ENCODE measurements at places on chromosomes 3 and 15.
A peak's percentile ranks its signal among the peaks of the same experiment; 100 is the strongest.

DNA sequence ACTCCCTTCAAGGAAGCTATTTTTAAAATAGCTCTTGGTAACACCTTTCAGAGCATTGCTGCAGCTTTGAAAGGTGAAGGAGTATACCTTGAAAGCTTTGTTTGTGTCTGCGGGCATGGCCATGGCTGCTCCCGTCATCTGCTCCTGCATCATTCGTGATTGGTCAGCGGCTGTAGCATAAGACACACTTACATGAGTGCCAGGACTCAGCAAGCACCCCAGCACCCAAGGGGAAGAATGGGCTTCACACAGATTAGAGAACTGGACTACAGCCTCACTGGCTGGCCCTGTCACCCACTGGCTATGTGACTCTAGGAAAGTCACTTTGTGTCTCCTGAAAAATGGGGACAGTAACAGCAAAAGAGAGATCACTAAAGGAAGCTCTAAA is 17.0 kb downstream of the EMC3 start:
- no peak for DNase-seq

DNA sequence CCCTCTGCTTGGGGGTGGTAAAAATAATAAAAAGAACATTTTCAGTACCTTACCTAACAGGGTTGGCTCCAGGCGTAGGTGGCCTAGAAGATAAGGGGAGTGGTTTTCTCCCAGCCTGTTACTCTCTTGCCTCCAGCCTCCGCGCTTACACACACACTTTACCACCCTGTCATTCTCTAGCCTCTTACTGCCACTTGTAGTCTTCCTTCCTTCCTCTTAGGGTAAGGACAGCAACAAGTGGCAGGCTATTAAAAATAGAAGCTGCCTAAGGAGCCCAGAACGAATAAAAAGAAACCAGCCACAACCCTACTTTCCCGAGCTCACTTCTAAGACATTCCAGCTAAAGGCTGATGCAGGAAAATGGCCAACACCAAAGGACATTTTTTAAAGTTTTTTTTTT is 9.6 kb upstream of the LIPH start:
- no peak for DNase-seq

DNA sequence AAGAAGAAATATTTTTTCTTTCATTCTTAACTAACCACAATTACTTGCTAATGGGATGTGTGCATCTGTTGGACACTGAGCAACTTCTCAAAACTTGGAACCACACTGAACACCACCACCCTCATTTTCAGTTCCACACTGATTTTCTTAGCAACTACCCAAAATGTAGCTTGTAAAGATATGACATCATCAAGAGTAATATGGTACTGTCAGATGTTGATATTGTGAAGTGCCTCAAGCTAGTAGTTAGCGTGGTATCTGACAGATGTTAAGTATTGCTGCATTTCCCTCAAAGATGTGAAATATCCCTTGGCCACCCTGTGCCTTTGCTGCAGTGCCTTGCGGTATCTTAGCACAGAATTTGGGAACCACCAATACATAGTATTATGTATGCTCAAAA is 9.3 kb downstream of the RFTN1 start:
- no peak for DNase-seq

DNA sequence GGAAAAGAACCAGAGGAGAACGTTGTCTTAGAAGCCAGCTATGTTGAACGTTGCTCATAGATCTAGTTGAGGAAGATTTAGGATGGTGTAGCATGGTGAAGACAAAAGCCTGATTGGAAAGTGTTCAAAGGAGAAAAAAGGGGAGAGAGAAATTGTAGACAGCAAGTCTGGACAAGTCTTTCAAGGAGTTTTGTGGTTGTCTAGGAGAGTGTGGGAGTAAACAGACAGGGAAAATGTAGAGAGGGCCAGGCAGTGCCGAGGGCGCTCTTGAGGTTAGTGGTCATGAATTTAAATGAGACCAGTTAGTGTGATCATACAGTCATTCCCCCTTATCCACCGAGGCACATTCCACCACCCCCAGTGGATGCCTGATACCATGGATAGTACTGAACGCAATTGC is 167.5 kb upstream of the IL12A start:
- DNase-seq, result no peak

- DNase-seq, result no peak
Observed at GRCh38 chr3:187352581-187353575, 15.3 kb upstream of the RTP4 start.

DNA sequence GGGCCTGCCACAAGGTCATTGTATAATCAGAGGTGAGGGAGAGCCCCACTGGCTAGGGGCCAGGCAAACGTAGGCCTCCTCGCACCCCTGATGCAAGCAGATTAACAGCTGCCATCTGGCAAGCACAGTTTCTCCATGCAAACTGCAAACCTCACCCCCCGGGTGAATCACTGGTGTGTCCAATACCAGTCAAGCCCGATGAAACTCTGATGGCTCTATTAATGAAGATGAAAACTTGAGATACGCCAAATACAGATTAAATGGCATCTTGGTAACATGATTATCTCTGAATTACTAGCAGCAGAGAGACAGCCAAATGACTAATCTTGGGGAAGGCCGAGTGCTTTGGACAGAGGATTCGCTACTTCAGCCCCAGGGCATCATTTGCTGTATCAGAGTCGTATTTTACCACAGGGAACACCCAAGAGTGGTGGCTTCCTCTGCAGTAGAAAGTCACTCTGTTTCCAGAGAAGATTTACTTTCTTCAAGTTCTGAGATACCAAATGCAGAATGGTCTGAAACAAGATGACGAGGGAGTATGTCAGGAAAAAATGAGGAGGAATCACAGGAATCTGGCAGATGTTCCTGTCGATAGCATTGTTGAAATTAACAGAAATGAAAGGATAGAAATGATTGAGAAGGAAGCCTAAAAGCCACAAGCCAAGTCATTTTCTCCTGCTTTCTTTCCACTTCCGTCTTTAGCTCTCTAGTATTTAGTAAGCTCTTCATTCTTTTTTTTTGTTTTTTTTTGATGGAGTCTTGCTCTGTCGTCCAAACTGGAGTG is 96.2 kb upstream of the NR2F2 start:
- DNase-seq, result no peak

DNA sequence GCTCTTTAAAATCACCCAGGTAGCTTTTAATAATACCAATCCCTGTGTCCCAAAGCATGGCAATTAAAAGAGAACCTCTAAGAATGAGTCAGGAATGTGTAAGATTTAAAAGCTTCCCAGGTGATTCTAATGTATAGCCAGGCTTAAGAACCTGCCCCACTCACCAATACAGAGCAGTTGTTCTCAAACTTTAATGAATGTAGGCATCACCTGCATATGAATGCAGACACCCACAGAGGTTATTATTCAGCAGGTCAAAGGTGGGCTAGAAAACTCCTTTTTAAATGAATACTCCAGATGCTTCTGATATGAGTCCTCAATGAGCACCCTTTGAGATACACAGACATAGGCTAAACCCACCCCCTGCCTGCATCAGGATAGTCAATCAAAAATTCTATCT is 298.1 kb upstream of the KCNMB2 start:
- DNase-seq, result no peak

DNA sequence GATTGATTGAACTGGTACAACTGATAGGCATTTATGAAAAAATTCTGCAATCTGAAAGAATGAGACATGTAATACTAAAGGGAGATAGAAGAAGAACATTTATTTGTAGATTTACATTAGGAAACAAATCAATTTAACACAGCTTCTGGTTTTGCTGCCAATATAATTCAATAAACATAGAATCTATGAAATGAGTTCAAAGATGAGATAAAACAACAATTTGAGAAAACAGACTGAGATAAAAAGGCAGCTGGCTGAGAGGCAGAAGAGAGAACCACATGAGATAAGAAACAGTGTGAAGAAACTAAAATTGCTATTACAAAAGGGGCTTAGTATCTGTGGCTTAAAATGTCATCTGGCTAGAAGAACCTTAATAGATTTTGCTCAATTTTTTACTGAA is 176.6 kb downstream of the PYDC2 start:
- no peak for DNase-seq

GRCh38 chr3:25265284-25265683 is 162.8 kb upstream of the RARB start:
- DNase-seq, result no peak

DNA sequence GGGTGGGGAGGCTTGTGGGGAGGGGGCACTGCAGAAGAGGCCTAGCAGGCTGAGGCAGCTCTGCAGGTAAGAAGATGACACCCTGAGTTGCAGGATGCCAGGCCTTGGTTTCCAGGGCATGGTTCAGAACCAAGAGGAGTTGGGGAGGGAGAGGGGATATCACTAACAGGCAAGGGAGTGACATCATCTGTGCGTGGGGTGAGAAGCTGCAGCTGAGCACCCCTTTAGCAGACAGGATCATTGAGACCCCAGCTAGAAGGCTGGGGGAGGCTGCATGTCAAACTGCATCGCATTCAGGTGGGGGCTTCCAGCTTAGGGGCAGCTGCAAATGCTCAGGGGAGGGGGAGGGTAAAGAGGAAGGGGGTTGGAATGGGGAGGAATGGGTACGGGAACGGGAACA is 23.0 kb downstream of the CACNA2D2 start:
- no peak for DNase-seq

GRCh38 chr3:183427876-183428446 is 458 bp downstream of the MCF2L2 start:
- peak; percentile 9 for DNase-seq

- DNase-seq, result no peak
Observed at GRCh38 chr3:100100425-100100824, 13.9 kb downstream of the FILIP1L start.

- DNase-seq, result no peak
Observed at GRCh38 chr3:17518189-17519059, 224.0 kb downstream of the TBC1D5 start.

- no peak for DNase-seq
Observed at GRCh38 chr3:133124511-133124910, 86.3 kb downstream of the TMEM108 start.

DNA sequence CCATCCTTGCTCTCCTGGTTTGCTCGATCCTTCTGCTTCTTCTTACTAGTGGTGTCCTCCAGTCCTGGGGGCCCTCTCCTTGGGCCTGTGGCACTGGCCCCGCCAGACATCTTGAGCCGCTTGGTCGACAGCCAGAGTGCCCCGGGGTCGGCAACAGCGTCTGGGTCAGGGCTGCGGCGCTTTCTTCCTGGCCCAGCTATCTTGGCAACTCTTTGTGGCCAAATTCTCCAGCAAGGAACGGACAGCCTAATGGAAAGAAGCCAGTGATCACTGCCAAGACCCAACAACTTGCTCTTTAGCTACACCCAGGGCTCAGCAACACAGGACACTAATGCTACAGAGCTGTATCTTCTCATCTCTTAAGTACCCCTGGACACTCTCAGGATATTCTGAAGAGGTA is 1.6 kb downstream of the USP19 start:
- DNase-seq, result no peak

GRCh38 chr15:69604072-69604411 is 151.4 kb downstream of the RPLP1 start:
- DNase-seq, result no peak

DNA sequence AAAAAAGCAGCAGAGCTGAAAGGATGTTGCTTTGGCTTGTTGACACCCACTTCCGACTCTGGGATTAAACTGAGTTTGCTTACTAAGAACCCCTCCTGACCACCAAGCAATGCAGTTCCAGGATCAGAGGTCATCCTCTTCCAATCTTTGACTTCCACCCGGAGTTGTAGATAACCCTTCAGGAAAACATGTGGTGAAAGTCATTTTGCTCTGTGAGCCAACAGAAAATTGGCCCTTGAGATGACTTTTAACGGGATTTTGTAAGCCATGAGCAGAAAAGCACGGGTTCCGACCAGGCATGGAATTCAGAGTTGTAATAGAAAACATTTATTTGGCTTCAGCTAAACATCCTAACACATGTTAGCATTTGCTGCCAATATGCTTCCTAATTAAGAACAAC is 171.6 kb upstream of the NR2F2 start:
- no peak for DNase-seq

DNA sequence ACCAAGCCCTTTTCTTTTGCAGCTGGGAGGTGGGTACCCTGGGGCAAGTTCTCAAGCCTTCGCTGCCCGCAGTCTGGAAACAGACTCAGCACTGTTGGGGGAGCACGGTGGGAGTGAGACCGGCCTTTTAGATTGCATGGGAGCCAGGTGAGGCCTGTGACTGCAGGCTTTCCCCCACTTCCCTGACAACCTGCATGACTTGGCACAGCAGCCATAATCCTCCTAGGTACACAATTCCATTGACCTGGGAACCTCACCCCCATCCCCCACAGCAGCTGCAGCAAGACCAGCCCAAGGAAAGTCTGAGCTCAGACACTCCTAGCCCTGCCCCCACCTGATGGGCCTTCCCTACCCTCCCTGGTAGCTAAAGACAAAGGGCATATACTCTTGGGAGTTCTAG is 52.2 kb upstream of the CCDC80 start:
- DNase-seq, result no peak

DNA sequence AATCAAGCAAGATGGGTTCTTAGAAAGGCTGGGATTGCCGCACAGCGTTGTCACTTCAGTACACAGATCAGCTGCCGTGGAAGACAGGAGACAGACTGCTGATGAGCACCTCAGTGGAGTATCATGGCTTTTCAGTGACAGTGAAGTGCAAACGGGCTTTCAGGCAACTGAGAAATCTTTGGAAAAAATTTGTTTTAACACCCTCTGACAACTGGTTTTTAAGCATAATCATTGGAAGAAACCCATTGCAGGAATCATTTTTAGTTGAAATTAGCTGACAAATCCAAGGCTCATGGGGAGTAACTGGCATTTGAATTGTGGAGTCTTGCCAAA is 418.8 kb downstream of the OTOL1 start:
- no peak for DNase-seq

DNA sequence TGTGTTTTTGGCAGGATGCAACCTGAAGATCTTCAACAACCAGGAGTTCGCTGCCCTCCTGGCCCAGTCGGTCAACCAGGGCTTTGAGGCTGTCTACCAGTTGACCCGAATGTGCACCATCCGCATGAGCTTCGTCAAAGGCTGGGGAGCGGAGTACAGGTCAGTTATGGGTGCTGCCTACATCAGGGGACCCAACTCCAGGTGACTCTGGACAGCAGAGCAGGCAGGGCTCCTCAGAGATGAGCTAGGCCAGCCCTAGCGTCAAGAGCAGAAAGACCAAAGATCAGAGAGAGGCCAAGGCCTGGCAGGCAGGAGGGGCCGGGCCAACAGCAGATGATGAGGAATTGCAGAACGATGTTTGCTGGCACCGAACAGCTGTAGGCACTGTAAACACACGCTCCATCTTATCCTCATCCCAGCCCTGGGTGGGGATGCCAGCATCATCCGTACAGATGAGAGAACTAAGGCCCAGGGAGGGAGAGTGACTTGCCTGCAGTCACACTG is 67.1 kb downstream of the AAGAB start:
- no peak for DNase-seq

- DNase-seq, result no peak
Observed at GRCh38 chr3:74883690-74884089, 269.2 kb upstream of the CNTN3 start.

GRCh38 chr3:130582457-130583153 is 65.6 kb downstream of the COL6A6 start:
- DNase-seq, result no peak

DNA sequence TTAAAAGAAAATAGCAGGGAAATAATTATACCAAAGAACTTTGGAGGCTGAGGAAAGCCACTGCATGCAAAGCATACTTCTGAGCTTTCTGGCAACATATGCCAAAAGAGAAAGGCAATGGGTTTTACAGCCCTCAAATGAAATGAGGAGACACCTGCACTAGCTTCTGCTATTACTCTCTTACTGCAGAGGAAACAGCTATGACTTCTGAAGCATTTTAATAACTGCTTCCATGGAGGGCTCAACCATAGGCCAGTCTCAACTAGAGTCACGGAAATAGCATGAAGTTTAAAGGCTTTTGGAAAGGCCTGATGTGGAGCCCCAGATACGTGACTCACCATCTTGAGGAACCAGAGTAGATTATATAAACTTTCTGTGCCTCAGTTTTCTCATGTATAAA is 114.8 kb downstream of the OXNAD1 start:
- no peak for DNase-seq

- DNase-seq, result no peak
Observed at GRCh38 chr3:108410531-108410984, 99.8 kb downstream of the MYH15 start.

Measured in T-helper 1 cell (primary cell).